Pancreas (tissue), 10 donors: ENCODE measurements at places on chromosomes 4 and X.

DNA sequence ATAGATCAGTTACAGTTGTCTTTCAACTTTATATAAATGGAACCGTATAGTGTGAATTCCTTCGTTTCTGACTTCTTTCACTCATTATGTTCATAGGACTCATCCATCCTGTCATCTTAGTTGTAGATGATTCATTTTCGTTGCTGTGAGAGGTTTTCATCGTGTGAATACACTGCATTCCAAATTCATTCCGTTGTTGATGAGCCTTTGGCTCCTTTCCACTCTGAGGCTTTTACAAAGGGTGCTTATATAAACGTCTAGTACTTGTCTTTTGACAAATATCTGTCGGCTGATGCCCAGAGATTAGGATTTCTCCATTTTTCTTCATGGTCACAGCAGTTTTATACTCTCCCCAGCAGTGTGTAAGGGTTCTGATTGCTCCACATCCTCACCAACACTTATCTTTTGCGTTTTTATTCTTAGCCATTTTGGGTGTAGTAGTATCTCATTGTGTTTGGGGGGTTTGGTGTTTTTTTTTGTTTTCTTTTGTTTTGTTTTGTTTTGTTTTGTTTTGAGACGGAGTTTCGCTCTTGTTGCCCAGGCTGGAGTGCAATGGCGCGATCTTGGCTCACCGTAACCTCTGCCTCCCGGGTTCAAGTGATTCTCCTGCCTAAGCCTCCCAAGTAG, 48.6 kb downstream of the LRP2BP start:
- no peak for DNase-seq

DNA sequence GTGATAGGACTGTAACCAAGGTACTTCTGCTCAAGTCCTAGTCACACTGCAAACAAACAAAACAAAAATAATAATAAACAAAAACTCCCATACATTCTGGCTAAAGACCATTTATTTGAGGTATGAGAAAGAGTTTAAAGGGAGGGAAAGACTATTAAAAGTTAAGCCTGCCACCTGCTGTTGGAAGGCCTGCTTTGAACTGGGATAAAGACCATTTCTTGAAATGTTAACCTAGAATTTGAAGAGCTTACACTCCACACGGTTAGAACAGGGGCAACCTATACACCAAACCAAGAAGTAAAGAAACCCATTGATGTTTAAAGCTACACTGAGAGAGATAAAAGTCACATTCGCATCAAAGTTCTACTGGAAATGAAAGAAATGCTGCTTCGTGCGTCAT, 548.7 kb upstream of the DIPK2B start:
- no peak for DNase-seq

- DNase-seq: no peak
Observed at GRCh38 chrX:47607091-47607490, 12.6 kb downstream of the SYN1 start.

DNA sequence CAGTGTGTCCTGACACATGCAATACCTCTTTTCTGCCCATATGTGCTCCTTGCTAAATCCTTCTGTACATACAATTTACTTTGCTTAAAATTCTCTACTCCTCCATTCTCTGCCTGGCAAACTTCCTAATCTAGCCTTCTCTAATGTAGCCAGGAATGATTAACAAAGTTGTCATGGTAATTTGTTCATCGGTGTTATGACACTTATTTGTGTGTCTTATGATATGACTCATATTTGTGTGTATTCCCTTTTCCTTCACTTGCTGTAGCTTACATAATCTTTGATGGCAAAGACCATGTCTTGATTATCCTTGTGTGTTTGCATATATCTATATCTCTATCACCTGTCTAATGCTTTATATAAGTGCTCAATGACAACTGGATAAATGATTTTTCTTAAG, 133.3 kb downstream of the COL25A1 start:
- no peak for DNase-seq

GRCh38 chrX:7168371-7168770, 20.4 kb upstream of the PUDP start:
- DNase-seq: no peak

GRCh38 chrX:134388161-134389109, 71.5 kb upstream of the HPRT1 start:
- DNase-seq: no peak

GRCh38 chrX:21975812-21976211, 35.3 kb downstream of the SMS start:
- DNase-seq: no peak

DNA sequence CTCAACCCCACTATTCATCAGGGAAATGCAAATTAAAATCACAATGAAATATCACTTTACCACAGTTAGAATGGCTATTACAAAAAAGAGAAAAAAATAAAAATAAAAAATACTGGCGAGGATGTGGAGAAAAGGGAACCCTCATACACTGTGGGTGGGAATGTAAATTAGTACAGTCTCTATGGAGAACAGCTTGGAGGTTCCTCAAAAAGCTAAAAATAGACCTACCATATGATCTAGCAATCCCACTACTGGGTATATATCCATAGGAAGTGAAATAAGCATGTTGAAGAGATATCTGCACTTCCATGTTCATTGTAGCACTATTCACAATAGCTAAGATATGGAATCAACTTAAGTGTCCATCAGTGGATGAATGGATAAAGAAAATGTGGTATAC, 50.5 kb upstream of the PAGE1 start:
- DNase-seq: no peak

GRCh38 chr4:55837903-55838302, 15.5 kb upstream of the EXOC1 start:
- no peak for DNase-seq

GRCh38 chr4:52780617-52781354, 29.6 kb upstream of the ERVMER34-1 start:
- no peak for DNase-seq

- DNase-seq: no peak
Observed at GRCh38 chr4:127007305-127007704, 625.5 kb upstream of the INTU start.

DNA sequence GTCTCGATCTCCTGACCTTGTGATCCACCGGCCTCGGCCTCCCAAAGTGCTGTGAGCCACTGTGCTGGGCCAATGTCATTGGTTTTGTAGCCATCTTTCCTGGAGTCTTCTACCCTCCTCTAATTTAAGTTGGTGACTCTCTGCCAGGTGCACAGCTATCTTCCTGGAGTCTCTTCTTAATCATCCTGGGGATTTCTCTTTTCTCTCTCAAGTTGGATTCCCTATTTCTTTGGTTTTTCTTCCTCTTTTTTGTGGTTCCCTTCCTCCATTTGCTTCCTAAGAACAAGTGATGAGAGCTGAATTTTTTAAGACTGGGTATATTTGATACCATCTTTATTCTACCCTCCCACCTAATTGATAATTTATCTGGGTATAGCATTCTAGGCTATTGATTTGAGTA, 113.8 kb downstream of the SYNPO2 start:
- DNase-seq: no peak

- no peak for DNase-seq
Observed at GRCh38 chr4:159360549-159360948, 257.7 kb downstream of the RAPGEF2 start.

GRCh38 chrX:67558267-67558666, 14.4 kb downstream of the AR start:
- no peak for DNase-seq

GRCh38 chr4:113899271-113900070, 80.0 kb downstream of the ARSJ start:
- no peak for DNase-seq

DNA sequence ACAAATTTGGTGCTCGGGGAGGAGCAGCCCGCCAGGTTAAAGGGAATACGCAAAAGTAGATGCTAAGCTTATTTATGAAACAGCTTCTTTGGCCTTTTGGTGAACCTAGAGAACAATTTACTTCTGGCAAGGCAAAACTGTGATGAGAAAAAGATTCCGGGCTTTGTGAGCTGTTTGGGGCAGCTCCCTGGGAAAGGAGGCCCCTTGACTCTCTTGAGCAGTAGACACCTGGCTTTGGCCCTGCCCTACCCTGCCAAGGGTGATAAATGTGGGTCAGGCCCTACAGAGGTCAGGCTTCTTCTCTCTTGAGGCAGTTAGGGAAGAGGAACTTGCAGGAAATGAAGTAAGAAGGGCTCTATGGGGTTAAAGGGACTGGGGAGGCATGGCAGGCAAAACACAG, 509.6 kb downstream of the MID1IP1 start:
- DNase-seq: no peak

DNA sequence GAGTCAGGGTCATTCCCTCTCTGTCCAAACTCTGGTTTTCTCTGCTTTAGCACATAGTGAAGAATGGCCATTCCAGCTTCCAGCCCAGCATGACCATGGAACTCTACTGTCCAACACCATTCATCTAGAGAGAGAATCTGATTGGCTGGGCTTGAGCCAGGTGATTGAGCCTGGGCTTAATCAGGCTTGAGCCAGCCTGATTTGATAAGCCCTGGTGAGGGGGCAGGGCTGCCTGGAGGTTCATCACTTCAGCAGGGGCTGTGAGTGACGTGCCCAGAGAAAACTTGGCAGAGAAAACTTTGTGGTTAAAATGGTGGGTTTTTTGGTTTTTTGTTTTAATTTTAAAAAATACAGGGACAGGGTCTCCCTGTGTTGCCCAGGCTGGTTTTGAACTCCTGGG, 62.5 kb downstream of the KIAA0232 start:
- no peak for DNase-seq

DNA sequence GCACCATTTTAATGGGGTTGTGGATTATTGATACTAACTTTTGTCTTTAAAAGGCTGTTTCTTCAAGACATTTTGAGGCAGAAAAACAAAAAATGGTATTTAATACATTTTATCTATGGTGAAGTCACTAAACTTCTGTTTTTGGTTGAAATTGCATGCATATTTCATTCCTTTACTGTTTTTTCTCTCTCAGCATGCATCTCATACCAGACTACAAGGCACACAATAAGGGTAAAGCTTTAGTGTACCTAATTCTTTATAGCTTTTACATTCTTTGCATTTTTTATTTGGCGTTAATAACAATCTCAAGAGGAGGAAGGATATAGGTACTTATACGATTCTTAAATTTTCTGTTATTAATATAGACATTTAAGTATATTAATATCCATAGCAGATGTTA, 151.0 kb upstream of the DKK2 start:
- DNase-seq: no peak

DNA sequence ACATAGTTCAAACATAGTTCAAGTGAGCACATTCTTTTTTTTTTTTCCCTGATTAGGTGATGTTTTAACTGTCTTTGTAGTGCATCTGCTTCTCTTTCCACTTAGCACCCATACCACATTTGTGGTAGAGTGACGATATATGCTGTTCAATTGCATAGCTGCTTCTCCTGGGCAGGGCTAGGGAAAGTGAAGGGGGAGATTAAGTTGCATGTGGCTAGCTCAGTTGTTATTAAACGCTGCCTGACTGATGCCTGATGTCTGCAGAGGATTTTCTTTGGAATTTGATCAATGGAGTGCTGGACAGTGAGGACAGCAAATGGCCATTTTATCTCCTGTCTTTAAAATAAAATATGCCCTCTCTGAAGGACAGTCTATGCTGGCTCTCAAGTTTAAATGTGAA, 63.7 kb downstream of the ANK2 start:
- DNase-seq: no peak

DNA sequence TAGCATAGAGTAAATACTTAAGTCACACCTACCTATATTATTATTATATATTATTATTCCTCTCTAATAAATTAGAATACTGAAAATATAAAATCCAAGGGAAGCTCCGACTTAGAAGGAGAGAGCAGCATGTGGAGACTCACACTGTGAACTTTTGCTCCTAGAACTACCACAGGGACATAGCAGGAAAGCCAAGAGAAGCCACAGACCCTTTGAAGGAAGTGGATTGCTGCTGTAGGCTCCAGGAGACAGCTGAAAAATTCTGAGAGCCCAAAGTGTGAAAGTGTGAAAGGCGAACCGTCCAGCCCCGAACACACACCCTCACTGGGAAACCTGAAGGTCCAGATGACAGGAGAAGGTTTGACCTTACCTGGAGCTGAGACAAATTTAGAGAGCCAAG, 177.0 kb downstream of the FAM13A start:
- DNase-seq: no peak
